ENCODE measurements at places on chromosomes 3 and 15.

DNA sequence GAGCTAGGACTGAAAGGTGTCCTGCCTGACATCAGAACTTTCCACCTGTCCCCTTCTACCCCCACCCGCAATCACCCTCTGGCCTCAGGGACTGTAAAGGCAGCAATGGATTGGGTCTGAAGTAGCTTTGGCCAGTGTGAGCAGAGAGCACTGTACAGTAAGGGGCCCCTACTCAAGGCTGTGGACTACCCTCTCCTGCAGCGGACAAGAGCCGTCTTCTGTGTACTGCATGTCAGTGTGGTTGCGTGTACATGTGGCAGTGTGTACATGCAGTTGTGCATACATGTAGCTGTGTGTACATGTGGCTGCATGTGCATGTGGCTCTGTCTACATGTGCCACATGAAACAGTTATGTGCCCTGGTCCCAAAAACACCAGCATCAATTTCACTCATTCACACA lies 205.9 kb upstream of the LINGO1 start:
- peak; percentile 44 for DNase-seq

- DNase-seq: no peak
Observed at GRCh38 chr3:194181612-194182529, 45.9 kb downstream of the HES1 start.

DNA sequence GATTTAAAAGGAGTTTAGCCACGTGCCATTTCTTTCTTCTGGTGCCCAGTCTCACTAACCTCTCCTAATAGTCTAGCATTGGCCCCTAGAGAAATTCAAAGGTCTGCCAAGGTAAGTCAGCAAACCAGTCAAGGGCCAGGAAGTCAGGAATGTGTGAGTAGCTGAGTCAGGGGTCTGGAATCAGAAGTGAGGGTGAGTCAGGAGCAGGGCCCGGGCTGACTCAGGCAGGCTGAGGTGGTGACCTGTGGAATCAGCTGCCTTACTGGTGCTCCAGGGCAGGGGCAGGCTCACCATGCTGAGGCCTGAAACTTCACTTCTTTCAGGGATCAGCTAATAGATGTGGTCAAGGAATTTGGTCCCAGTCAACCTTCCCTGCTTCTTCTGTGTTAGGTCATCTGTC lies 105.8 kb upstream of the MYZAP start:
- no peak for DNase-seq

DNA sequence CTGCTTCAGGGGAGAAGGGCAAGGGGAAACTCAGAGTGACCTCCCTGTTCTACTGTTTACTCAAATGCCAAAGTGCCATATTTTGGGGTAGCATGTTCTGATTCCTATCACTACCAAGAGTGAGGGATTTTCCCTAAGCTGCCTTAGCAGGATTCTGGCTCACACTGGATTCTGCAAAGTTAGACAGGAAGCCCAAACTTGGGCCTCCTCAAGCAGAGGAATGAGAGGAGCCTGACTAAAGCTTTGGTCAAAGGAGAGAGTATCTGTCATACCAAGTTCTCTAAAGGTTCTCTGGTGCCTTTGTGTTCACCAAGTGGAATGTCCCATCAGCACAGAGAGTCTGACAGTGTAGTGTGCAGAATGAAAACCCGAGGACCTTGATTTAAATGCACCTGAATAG lies 8.8 kb upstream of the RARB start:
- DNase-seq: no peak

- DNase-seq: no peak
Observed at GRCh38 chr3:132380920-132381319, 36.4 kb upstream of the DNAJC13 start.

DNA sequence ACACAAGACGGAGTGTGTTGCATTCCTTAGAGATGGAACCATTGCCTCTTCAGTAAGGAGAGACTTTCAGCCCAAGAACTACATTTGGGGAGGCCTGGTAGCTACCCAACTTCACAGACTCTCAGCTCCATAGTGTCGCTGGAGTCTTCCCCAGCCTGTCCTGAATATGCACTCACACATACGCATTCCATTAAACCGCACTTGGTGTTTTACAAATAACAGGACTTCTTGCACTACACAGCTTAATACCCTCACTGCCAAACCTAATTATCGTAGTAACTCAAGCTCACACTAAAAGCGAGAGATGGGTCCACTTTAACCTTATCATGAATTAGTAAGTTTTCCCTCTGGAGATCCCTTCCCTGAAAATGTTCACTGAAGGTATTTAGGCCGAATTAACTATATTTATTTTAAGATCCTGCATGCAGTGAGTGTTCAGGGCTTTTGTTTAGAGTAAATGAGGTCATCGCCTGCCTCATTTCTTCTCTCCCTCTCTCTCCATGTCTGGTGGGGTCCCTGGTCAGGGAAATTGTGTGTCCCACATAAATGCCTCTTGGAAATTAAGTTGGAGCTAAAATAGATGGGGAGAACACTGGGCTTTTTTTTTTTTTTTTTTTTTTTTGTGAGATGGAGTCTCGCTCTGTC lies 171.9 kb downstream of the FAM43A start:
- DNase-seq: no peak

GRCh38 chr3:185887066-185887465 lies 50.7 kb downstream of the TRA2B start:
- no peak for DNase-seq

- no peak for DNase-seq
Observed at GRCh38 chr3:140468407-140468806, 209.5 kb upstream of the TRIM42 start.

DNA sequence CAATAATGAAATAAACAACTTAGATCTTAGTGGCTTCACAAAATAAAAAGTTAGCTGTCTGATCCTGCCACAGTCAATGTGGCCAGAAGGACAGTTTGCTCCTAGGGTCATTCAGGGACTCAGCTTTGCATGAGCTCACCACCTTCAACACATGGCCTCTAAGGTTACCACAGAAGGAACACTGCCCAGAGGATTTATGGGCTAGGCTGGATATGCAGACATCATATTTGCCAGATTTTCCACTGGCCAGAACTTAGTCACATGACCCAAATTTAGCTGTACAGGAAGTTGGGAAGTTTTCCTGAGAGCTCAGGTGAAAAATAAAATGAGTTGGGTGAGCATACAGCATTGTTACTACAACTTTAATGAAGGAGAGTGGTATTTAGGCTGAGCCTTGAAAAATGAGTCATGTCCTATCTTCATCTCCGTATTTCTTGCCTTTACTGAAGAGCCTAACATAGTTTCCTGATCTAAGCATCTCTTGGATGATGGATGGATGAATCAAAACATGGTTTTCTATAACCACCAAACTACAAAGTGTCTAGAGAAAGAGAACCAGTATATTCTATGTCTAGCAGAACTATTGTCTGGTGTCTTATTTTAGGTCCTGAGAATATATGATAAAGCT lies 54.9 kb upstream of the TMEM108 start:
- no peak for DNase-seq

DNA sequence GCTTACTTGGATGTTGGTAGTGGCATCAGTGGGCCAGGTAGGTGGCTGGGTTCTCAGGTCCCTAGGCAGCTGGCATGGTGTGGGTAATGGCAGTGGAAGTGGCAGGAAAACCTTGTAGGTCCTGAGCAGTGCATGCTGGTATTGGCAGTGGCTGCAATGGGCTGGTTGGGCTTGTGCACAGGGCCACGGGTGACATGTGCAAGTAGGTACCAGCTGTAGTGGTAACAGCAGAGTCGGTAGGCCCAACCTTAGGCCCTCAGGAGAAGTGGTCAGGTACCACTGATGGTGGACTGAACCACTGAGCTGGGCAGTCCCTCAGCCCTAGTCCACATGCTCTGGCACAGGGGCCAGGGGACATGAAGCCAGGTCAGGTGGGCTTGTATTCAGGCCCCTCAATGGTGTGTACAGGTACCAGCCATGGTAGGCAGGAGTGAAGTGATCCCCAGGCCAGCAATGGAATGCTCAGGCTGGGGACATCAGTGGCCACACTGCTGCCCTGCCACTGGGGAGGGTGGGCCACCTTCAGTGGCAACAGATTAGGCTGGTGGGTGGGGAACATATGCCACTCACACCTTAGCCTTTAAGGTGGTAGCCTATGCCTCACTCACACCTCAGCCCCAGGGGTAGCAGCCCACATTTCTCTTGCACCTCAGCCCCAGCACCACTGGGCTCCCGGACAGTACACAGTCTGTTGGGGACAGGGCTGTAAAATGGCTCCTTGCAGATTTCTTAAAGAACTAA lies 118.1 kb downstream of the LRRK1 start:
- peak; percentile 49 for DNase-seq

DNA sequence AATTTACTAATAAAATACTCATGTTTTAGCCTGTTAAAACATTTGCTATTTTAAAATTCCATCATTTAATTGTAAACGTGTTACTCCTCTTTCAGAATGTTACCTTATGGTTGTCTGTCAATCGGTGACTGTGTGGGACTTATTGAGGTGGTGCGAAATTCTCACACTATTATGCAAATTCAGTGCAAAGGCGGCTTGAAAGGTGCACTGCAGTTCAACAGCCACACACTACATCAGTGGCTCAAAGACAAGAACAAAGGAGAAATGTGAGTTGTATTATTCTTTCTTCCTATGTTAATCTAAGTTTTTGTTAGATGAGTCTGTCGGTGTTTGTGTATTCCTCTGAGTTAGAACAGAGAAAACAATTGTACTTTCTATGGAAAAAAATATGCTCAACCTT lies 21.7 kb downstream of the KCNMB3 start:
- DNase-seq: no peak

- DNase-seq: no peak
Observed at GRCh38 chr3:157611536-157612076, 108.4 kb upstream of the VEPH1 start.

- no peak for DNase-seq
Observed at GRCh38 chr15:101058735-101059134, 139.6 kb downstream of the LRRK1 start.

GRCh38 chr3:177724020-177724638 lies 526.8 kb upstream of the TBL1XR1 start:
- no peak for DNase-seq

DNA sequence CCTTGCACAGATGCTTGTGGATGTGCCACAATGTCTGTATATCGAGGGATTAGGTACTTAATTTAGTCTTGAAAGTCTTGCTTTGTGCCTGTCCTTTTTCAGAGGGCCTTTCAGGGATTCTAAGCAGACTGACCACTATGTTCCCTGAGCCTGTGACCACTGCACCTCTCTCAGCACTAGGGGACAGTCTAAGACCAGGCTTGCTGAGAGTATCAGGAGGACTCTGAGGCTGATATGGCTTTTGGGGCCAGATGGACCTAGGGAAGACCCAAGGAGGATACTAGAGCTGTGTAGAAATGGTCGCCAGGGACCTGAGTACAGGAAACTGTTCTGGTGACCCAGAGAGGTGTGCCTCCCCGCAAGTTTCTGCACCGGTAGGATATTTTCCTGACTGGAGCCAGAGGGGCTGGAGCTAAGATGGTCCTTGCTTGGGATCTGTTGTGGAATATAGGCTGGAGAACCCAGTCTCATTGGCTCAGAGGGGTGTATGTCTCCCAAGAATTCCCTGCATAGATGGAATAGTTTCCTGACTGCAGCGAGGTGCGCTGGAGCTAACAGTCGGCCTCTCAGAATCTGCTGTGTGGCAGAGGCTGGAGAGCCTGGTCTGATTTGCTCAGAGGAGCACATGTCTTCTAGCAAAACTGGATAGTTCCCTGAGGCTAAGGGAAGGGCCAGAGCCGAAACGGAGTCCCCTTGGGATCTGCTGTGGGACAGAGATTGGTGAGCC lies 213.2 kb upstream of the DCBLD2 start:
- no peak for DNase-seq

DNA sequence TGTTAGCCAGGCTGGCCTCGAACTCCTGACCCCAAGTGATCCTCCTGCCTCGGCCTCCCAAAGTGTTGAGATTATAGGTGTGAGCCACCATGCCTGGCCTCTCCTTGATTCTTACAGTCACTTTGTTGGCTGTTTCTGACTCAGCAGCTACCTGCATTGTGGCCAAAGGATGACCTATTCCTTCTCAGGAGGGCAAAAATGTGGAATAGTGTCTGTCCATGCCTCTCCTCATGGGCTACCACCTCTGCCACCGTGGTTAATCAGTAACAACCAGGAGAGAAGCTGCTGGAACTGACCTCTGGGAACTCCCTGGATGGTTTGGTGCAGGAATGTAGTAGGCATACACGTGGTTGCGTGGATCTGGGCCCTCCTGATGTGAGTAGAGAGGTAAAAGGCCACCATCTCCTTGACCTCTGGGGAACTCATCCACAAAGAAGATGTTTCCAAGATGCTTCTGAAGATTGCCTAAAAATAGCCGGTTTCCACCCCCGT lies 63.3 kb downstream of the FLNB start:
- DNase-seq: no peak

DNA sequence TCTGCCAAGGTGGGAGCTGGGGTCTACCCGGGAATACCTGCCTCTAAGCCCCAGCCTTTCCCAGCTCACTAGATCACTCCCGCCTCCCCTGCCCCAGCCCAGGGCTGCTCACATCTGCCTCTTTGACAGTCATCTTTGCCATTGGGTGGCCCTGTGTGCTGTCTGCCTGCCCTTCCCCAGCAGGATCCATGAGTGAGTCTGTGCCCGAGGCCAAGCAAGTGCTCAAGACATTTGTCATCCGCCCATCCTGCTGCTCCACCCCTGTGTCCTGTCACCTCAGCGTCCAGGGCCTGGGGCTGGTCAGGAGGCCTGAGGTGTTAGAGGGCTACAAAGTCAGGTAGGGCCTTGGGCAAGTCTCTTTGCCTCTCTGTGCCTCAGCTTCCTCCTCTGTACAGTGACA lies 89.4 kb downstream of the LSM3 start:
- DNase-seq: no peak

DNA sequence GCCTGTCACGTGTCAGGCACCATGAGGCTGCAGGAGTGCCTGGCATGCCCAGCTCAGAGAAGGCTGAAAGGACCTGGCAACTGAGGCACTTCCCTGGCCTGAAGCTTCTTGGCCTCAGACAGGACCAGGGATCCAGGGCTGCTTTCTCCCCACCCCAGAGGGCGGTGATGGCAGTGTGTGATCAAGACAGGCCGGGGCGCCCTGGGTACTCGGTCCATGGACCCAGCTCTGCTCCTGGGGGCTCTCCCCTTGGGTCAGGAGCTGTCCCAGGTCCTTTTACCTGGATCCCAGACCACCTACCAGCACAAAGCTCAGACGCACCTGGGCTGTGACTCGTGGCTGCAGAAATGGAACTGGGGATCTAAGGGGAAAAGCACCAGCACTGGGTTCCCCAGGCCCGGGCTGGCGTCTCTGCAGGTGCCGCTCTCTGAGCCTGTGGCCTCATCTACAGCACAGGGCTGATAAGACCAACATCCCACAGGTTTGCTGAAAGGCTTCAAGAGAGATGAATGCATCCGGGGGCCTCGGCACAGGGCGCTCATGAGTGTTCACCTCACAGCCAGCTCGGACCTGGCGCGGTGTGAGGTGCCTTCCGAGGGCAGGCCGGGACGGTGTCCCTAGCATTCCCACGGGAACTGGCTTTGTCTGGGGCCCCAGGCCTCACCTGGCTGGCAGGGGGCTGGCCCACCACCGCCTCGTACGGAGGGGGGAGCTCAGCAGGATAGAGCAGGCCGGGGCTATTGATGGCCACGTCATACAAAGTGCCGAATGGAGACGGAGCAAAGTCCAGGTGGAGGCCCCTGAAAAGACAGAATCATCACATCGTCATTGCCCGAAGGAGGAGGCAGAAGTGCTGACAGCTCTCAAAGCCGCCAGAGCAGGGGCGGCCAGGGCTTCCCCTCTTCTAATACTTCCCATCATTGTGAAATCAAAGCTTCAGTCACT lies 133.6 kb downstream of the NSMCE3 start:
- DNase-seq: no peak

GRCh38 chr3:31462050-31462569 lies 70.6 kb upstream of the STT3B start:
- no peak for DNase-seq

- no peak for DNase-seq
Observed at GRCh38 chr3:57026944-57027343, 33.5 kb upstream of the SPATA12 start.

GRCh38 chr3:43998836-43999727 lies 242.6 kb upstream of the TOPAZ1 start:
- no peak for DNase-seq

GRCh38 chr3:125168711-125169393 lies 43.7 kb downstream of the SLC12A8 start:
- DNase-seq: no peak

Data from left forelimb (tissue), 1 donor.